ENCODE measurements at places on chromosomes 7 and 10.

DNA sequence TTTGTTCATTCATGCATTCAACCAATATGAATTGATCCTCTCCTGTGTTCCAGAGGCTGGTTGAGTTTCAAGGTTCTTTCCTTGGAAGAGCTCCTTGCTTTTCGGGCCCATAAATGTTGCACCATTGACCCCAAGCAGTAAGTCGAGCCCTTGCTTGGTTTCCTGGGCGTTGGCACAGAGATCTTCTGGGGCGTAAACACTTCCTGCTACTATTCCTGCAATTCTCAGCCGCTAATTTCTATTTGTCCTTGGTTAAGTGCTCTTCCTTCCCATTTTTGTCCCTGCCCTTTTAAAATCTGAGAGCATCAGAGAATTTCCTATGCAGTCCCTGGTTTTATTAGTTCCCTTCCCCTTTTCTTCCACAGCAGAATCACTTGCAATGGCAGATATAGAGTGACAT lies 44.1 kb upstream of the ADRB1 start:
- no peak for DNase-seq

GRCh38 chr10:69413221-69413865 lies 3.4 kb downstream of the TACR2 start:
- peak; percentile 29 for DNase-seq

DNA sequence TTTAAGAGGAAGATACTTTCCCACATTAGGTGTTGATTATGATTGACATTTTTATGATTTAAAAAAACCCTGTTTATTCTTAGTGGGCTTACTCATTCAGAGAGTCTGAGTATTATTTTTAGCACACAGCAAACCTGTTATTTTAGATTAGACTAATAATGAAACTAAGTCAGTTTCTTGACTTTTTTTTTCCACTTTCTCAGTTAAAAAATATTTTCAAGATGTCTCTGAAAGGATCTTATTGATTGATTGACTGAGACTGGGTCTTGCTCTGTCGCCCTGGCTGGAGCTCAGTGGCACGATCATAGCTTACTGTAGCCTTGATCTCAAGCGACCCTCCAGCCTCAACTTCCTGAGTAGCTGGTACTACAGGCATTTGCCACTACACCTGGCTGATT lies 20.4 kb upstream of the INPP5F start:
- DNase-seq: no peak

DNA sequence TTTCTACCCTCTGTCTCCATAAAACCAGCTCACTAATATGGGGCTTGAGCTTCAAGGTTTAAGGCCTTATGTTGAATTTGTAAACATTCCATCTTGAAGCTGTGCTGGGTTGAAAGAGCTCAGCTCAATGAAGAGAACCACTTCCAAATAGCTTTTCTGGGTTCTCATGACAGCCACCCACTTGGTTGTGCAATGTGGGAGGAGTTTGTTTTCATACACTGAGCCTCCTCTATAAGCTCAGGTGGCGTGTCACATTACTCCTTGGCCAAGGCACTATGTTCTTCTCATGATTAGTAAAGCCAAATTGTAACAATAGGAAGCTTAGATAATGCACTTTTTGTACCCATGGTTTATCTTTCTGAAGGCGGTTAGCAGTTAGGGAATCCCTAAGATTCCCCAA lies 265.6 kb downstream of the PTEN start:
- no peak for DNase-seq

DNA sequence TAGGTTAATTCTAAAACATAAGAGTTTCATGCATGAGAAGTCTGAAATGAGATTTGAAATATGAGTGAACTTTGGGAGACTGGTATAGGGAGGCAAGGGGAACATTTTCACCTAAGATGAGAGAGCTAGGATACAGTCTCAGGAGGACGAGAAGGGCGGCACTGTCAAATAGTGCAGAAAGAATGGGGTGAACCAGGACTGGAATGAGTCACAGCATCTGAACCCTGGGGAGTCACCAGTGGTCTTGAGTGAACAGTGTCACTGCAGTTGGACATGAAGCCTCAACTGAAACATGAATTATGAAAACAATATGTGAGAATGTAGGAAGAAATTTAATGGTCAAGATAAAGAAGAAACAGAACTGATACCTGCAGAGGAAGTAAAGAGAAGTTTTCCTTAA lies 33.8 kb downstream of the GNG11 start:
- no peak for DNase-seq

- no peak for DNase-seq
Observed at GRCh38 chr10:77016278-77016815, 621.3 kb downstream of the KCNMA1 start.

DNA sequence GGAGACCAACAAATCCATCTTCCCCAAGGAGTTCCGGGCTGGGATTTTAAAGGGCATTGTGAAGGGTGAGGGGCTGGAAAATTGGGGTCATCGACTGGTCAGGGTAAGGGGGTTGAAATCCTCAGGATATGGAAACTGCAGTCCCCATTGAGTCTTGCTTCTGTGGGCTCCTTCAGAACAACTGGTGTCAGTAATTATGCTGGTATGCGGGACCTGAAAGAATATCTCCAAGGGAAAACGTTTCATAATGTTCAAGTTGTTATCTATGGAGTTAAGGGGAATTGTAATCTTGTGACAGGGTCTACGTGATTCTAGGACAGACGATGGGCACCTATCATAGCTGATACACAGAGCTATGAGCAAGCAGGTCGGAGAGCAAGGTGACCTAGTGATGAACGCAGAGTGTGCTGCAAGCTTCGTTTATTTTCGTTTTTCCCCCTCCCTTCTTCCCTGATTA lies 494 bp upstream of the RHBDD2 start:
- DNase-seq: no peak

DNA sequence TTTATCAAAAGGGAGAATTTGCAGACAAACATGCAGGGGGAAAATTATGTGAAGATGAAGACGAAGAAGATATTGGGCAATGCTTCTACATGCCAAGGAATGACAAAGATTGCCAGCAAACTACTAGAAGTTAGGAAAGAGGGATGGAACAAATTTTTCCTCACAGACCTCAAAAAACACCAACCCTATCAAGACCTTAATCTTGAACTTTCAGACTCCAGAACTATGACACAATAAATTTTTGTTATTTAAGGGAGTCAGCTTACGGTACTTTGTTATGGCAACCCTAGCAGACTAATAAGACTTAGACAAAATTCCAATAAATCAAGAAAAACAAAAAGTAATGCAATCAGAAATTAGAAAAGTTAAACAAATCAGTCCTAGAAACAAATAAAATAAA lies 280.0 kb upstream of the GNAI1 start:
- no peak for DNase-seq

DNA sequence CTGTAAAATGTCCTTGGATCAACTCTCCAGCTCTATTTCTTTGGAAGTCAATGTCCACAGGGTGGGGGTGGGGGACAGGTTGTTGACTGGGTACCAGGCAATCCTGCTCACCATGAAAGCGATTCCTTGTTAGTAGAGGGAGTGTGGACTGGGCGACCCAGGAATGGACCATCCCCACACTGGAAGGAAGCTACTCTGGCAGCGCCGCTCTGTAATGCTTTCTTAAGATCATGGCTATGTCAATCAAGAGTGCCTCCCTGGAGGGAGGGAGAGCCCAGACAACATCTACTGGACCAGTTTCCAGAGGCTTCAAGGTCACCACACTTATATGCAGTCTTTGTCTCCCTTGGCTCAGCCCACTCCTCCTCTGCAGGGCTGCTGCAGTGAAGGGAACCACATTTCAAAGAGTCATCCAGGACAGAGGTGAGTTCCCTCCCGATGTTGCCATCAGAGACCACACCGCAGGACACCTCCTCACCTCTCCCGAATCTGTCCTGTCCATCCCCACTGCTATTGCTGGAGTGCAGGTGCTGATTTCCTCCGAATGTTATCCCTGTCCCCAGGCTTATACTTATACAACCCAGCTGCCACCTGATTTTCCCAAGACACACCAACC lies 6.9 kb downstream of the GIMAP5 start:
- DNase-seq: no peak

- no peak for DNase-seq
Observed at GRCh38 chr10:78406648-78407008, 373.0 kb downstream of the RPS24 start.

- DNase-seq: no peak
Observed at GRCh38 chr7:104983076-104983577, 30.9 kb upstream of the KMT2E start.

GRCh38 chr7:91784469-91784868 lies 96.0 kb downstream of the MTERF1 start:
- DNase-seq: no peak

DNA sequence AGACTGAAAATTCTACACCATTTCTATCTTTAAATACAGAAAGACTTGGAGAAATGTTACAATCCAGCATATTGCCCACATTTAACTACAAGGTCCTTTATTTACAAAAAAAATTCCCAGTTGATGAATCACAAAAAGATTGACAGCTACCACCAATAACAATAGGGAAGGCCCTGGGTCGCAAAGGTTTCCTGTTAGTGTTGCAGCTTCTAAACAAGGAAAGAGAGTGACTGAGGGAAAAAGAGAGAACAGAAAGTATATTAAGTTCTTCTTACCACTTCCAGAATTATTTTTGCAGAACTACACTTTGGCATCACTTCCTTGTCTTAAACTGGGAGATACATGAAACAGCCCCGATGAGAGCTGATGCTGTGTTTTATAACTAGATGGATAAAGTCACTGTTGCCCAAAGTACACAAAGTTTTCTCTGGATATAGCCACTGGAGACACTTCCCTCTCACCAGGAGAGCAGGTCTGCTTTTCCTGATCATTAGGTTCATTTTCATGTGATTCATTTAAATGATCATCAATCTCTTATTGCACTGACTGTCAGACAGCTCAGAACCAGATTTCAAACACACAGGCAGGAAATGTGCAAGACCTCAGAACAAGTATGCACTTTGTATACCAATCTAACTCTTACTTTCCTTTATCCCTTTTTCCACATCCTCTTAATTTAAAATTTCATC lies 57.0 kb downstream of the SHTN1 start:
- DNase-seq: no peak

GRCh38 chr10:84088626-84089025 lies 50.7 kb upstream of the GHITM start:
- no peak for DNase-seq

GRCh38 chr7:12738665-12739064 lies 51.2 kb downstream of the ARL4A start:
- DNase-seq: no peak

- DNase-seq: no peak
Observed at GRCh38 chr7:47253650-47254080, 328.2 kb downstream of the TNS3 start.

DNA sequence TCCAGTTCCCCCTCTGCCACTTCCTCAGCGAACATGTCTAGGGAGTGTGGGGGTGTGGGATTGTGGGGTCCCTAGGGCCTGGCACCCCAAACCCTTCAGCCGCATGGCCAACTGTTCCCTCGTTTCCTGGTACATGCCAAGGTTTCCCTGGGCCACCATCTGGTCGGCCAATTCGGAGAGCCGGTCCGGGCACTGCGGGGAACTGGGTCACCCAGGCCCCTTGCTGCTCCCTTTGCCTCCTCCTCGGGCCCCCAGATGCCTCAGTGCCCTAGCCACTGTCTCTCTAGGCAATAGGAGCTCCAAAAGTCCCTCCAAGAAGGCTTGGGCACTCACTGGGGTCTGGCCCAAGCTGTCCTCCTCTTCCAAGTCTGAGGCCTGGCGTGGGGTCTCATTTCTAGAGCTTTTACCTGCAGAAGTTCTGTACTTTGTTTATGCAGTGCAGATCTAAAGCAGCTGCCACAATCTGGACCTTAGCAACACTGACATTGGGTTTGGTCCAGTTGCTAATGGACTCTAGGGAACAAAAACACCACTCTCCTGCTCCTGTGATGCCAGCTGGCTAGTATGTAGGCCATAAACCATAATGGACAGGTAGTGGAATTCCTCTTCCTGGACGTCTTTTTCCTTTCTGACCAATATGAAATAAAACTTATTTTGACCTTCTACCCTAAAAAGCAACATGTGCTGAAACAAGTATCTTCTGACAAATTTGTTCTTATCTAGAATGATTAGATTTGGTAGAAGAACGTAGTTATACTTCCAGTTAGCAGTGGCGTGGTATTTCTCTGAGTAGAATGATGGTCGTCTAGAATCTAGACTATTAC lies 172.9 kb downstream of the LRRC4 start:
- no peak for DNase-seq

DNA sequence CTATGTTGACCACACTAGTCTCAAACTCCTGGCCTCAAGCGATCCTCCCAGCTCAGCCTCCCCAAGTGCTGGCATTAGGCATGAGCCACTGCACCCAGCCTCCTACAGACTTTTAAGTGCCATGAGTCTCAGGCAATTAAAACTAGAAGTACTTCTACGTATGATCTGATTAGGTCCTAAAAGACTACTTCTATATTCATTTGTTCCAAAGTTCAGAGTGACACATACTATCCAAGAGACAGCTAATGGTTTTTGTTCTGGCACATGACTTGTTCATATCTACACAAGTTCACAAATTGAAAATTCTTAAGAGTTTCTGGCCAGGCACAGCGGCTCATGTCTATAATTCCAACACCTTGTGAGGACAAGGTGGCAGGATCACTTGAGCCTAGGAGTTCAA lies 11.7 kb downstream of the ARHGAP19 start:
- DNase-seq: no peak

GRCh38 chr7:25862261-25863004 lies 289.6 kb upstream of the NFE2L3 start:
- peak; percentile 73 for DNase-seq

GRCh38 chr10:71348850-71349249 lies 29.8 kb downstream of the SLC29A3 start:
- no peak for DNase-seq

- no peak for DNase-seq
Observed at GRCh38 chr7:157271315-157271990, 65.4 kb upstream of the DNAJB6 start.

- no peak for DNase-seq
Observed at GRCh38 chr7:42210333-42210732, 26.7 kb downstream of the GLI3 start.

- DNase-seq: no peak
Observed at GRCh38 chr7:55223023-55223422, 142.1 kb upstream of the LANCL2 start.

DNA sequence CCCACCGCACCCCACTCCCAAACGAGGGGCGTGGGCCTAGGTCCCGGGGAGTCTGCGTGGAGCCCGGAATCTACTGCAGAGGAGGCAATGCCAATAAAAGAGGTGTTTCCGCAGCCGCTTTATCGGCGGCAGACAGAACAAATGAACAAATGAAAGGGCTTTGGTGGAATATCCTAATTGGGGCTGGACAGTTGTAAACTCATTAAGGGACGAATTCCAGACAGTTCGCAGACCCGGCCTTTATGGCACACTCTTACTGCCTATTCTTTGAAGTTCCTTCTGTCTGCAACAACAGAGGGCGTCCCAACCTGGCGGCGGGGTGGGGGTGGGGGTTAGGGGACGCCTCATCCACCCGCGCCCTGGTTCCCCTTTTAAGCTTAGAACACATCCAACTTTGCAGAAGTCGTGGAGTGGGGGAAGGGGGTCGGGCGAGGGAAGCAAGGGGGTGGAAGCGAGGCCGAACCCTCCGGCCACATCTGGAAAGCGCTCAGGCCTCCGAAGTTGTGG lies 4.1 kb downstream of the HOXA9 start:
- DNase-seq: no peak

GRCh38 chr10:103553743-103554487 lies 60.4 kb downstream of the NEURL1 start:
- no peak for DNase-seq

Data from CD4-positive, alpha-beta T cell treated with Interleukin-2 at 100 ng/mL for 4 hours (primary cell).